ENCODE measurements at places on chromosomes 16 and 17. TPM values are rescaled to one million over a fixed set of nuclear protein-coding genes. Genes with fewer than 3 reads are reported as not detected.

GRCh38 chr17:18257268-18257981 is 1.1 kb downstream of the FLII start:
- H3K4me1 ChIP-seq, result peaks cover 47% of the 10 kb centered on the region
- H3K27ac ChIP-seq, result peak overlapping the region; percentile 93
- H3K36me3 ChIP-seq, result peaks cover 43% of the 10 kb centered on the region
- H3K27me3 ChIP-seq, result no peaks in the 10 kb centered on the region
- DNase-seq, result no peak
- peak overlapping the region; percentile 94 for H3K4me3 ChIP-seq

DNA sequence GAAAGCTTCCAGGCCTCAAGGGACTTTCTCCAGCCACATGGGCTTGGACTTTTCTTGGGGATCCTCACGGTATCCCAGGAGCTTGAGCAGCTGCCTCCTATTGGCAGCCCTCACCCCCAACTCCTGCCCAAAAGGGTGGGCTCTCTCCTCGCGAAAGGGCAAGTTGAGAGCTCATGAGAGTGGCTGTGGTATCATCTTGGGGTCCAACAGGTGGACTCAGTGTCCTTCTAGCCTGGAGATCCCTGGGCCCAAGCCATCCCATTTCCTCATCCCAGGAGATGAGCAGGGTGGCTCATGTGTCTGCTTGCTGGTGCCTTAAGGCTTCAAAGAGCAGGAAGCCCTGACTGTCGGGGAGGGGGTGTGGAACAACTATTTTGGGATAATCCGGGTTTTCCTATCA is 17.7 kb downstream of the TBX4 start:
- peak; percentile 15 for DNase-seq
- H3K4me3 ChIP-seq, result no peak overlapping the region
- H3K36me3 ChIP-seq, result no peaks in the 10 kb centered on the region
- H3K27ac ChIP-seq, result no peak overlapping the region
- no peaks in the 10 kb centered on the region for H3K4me1 ChIP-seq
- H3K27me3 ChIP-seq, result no peaks in the 10 kb centered on the region

DNA sequence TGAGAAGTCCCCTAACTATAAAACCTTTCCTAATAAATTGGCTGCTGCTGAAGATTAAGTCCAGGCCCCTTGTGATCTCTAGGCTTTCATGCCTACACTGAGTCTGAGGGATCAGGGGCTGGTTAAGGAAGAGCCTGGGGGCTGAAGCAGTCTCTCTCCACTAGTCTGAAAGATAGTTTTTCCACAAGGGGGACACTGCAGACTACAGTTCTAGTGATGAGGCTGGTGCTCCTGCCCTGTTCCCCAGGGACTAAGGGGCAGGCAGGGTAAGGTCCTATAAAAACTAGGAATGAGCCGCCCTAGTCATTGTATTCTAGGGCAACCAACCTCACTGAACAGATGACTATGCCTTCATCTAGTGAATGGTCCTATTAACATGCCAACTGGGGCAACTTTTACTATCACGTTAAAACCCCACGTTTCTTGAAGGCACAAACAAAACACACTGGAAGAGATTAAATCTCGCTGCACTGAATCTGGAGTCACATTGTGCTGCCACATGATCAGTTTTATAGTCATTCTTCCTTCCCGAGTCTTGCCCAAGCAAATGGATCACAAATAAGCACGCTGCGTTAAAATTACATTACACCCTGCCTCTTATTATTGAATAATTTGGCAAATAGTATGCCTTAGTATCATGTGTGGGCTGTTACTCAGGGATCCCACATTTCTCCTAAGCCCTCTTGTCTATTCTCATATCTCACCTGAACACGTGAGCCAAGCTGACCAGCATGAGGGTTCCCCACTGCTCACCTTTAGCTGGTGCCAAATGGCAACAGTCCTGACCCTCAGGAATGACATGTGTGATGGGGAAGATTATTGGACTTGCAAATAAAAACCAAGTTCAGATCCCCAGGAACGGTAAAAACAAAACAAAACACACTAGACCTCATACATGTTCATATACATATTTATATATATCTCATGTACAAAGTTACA is 95.4 kb upstream of the TOB1 start:
- H3K27me3 ChIP-seq, result no peaks in the 10 kb centered on the region
- peaks cover 3% of the 10 kb centered on the region for H3K4me1 ChIP-seq
- H3K27ac ChIP-seq, result no peak overlapping the region

DNA sequence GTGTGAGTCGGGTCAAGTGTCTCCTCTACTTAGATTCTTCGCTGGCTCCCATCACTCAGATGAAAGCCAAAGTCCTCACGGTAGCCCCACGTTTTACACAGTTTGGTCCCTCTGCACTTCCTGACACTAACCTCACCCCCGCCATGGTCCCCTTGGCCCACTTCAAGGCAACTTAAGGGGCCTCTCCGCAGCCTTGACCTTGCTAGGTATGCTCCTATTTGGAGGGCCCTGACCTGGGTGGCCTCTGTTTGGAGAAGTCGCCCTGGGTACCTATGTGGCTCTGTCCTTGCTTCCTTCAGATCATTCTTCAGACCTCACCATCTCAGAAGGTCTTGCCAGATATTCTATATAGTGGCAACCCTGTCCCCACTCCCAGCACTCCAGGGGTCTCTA is 110.2 kb downstream of the SOCS1 start:
- no peaks in the 10 kb centered on the region for H3K27me3 ChIP-seq
- no peaks in the 10 kb centered on the region for H3K36me3 ChIP-seq
- H3K4me3 ChIP-seq, result no peak overlapping the region
- peaks cover 10% of the 10 kb centered on the region for H3K4me1 ChIP-seq

- H3K4me3 ChIP-seq, result no peak overlapping the region
- H3K4me1 ChIP-seq, result no peaks in the 10 kb centered on the region
- H3K27ac ChIP-seq, result no peak overlapping the region
- DNase-seq, result no peak
- peaks cover 52% of the 10 kb centered on the region for H3K36me3 ChIP-seq
These were observed 9.7 kb upstream of the ARL2BP start for GRCh38 chr16:57235128-57236021.

CES4A gene
- total RNA-seq, result 4.1 TPM

AGRP gene
- not detected for total RNA-seq
